ENCODE measurements at places on chromosomes 2 and 18.

GRCh38 chr2:226057914-226058313 is 658.4 kb downstream of the NYAP2 start:
- no peak for DNase-seq

- no peak for DNase-seq
Measured at GRCh38 chr2:74441690-74442482, at the start of gene RTKN. TSS of gene RTKN (minus strand) at chr2:74441937. CDS start at chr2:74441816, 121 bp downstream.

GRCh38 chr2:1750933-1751766 is 6.8 kb upstream of the PXDN start:
- DNase-seq, result peak; percentile 83

DNA sequence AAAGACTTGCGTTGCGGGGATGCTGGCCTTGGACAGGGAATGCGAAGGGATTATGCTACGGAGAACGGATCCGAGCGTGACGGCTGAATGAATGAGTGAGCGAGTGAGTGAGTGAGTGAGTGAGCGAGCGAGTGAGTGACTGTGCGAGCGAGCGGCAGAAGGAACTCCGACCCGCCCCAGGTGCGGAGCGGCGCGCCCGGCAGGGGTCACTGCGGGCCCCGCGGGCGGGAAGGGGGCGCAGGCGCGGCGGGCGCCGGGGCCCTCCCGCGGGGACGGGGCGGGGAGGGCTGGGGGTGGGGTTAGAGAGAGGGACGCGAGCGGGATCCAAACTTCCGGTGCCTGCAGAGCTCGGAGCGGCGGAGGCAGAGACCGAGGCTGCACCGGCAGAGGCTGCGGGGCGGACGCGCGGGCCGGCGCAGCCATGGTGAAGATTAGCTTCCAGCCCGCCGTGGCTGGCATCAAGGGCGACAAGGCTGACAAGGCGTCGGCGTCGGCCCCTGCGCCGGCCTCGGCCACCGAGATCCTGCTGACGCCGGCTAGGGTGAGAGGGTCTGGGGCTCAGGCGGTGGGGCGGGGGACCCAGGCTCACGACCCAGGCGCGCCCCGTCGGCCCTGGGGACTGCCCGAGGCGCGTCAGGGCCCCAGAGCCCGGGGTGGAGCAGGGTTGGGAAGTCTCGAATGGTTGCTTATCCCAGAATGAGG is at the start of gene ITM2C:
Gene ITM2C (plus strand): TSS at position 338 of the 702 bp plus-strand sequence. CDS start 84 bp downstream, at position 422.
- DNase-seq, result peak; percentile 72

- DNase-seq, result no peak
Measured at GRCh38 chr2:35783723-35784122, 571.9 kb upstream of the CRIM1 start.

- DNase-seq, result peak; percentile 33
Measured at GRCh38 chr18:58721566-58722239, 50.4 kb downstream of the MALT1 start.

- DNase-seq, result no peak
Measured at GRCh38 chr2:28582595-28582994, 86.7 kb downstream of the PLB1 start.

GRCh38 chr2:1231466-1232063 is 181.7 kb upstream of the TPO start:
- no peak for DNase-seq

DNA sequence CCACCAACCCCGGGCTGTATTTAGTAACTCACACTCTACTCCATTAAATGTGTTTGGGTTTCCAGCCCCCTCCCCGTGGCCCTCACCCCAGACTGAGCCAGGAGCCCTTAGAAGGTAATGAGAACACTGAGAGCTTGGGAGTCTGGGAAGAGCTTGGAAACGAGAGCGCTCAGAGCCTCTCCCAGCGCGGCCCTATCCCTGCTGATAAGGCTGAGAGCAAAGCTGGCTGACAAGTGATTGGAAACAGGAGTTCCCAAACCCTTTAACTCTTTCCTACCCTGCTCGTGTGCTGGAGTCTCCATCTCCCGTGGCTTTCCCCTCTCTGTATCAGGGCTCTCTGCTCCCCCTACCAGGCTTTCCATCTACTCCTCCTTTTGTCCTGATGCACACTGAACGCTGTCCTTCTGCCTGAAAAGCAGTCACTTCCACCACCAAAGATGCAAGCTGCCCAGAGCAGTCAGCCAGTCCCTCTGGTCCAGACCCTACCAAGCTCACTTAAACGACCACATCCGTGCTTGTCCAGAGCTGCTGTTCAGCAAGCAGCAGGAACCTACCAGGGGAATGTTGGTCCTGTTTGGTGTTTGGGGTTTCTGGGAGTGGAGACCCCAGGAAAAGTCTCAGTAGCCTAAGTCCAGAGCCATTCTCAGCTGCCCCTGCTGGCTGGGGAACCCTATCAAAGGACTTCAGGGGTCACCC is 100.0 kb upstream of the PKDCC start:
- DNase-seq, result no peak

DNA sequence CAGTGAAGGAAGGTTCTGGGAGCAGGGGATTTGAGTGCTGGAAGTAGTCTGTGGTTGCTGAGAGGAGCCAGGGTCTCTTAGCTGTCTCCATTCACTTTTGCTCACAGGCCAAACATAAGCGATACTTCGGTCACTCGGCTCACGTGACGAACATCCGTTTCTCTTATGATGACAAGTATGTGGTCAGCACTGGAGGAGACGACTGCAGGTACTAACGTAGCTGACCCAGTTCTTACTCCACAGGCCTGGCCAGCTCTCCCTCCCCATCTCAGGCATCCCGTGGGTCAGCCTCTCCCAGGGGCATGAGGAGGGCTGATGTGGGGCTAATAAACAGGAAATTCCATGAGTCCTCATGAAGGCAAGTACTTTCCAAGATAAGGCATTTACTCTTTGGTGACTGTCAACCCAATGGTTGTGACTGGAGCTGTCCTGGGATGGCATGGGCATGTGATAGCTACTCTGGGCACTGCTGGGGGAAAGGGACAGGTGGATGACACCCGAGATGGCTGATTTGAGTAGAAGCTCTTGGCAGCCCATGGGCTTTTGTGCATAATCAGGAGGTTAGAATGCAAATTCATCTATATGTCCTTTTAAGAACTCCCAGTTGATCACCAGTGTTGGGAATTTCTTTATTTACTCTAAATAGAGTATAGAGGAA is 81.6 kb downstream of the RTN4 start:
- DNase-seq, result no peak

GRCh38 chr18:71374294-71375000 is 1085.6 kb downstream of the SOCS6 start:
- DNase-seq, result no peak

DNA sequence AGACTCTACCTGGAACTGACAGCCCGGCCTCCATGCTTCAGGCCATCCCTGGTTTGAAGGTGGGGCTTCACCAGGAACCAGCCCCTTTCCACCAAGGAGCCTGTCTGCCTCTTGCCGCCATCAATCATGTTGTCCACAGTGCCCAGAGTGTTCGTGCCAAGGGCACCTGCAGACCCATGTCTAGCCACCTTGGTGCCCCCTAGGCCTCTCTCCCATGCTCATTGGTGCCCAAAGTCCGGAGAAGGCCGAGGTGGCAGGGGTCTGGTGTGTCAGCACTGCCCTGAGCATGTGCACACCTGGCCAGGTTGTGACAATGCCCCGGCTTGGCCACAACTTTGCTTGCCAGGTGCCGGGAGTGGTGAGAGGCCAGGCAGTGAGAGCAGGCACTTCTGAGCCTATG is 114.8 kb downstream of the COPS8 start:
- DNase-seq, result no peak

GRCh38 chr2:69453475-69454129 is 16.4 kb upstream of the NFU1 start:
- peak; percentile 7 for DNase-seq

DNA sequence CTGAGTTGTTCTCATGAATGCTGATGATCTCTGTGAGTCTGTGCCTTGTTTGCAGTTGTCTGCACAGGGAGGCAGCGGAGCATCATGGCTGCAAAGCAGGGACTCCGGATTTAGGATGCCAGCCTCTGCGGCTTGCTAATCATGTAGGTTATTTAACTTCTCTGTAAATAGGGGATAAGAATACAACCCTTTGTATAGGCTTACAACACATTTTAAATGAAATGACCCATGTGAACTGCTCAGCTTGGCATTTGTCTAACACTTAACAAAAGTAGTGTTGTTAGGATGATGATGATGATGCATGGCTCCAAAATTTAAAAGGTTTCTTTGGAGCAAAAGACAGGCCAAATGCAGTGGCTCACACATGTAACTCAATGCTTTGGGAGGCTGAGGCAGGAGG is 19.4 kb downstream of the DYTN start:
- DNase-seq, result no peak

- no peak for DNase-seq
Measured at GRCh38 chr18:32378705-32379104, 92.0 kb downstream of the GAREM1 start.

- peak; percentile 6 for DNase-seq
Measured at GRCh38 chr18:30970196-30970816, 72.2 kb downstream of the DSC3 start.

- DNase-seq, result no peak
Measured at GRCh38 chr2:195094330-195094729, 562.7 kb upstream of the SLC39A10 start.

- DNase-seq, result peak; percentile 11
Measured at GRCh38 chr2:158598862-158599517, 142.2 kb downstream of the PKP4 start.

DNA sequence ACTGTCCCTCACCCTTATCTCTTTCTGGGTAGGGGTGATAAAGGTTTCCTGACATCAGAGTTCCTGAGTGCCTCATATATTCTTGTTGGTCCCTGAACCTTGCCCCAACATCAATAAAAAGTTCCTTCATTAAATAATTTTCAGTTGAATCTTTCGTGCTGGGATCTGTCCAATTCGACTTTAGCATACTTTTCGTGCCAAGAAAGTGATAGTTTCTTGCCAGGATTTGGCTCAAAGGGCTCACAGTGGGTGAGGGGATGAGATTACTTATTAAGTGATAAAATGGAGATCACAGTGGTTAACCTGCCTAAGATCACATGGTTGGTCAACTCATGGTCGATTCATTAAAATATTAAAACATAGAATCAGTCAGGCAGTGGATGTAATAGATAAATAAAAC is 93.8 kb upstream of the SLC8A1 start:
- no peak for DNase-seq

GRCh38 chr2:12074126-12074844 is 327.9 kb downstream of the LPIN1 start:
- no peak for DNase-seq

DNA sequence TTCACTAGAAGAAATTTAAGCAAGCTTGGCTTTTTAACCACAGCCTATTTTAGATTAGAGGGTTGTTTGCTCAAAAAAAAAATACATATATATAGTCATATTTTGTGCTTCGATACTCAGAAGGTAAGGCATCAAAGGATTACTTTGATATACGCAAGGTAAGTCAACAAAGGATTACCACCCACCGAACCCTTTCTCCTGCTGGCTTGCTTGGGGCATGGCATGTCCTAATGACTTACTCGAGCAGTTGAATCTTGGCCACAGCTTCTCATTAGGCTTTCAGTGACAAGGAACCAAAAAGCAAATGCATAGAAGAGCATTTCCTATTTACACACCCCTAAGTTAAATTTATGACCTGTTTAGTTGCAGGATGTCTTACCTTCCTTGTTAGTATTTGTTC is 295.7 kb downstream of the AGAP1 start:
- DNase-seq, result no peak

DNA sequence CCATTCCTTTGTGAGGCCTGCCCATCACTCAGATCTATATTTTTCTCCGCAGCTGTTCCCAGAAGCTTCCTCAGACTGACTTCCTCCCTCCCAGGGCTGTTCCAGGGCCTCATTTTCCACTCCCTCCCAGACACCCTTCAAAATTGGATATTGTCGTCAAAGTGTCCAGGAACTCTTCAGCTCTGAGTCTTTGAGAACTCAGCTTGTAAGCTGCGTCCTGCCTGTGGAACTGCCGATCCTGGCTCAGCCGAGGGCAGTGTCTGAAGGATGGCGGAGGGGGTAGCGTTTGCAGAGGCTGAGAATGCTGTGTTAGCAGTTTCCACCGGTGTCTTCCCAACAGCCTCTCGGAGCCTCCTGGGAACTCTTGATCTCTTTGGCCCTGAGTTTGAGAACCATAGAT is 27.1 kb downstream of the NCK2 start:
- DNase-seq, result no peak

DNA sequence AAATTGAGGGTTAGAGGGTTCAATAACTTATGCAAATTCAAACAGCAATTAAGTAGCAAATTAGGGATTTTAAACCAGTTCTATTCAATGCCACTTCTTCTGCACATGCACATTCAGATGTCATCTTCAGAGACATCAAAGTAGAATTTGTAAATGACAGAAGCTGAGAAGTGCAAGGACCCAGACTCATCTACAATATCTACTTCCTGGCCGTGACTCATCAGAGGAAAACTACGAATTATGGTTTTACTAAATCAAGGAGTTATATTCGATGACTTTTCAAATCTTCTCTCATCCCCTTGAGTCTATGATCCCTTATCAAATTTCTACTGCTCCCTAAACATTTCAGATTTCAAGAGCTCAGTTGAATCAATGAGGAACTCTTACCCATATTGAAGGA is 20.0 kb upstream of the STAT4 start:
- DNase-seq, result no peak

GRCh38 chr2:80852808-80853139 is 548.2 kb upstream of the LRRTM1 start:
- no peak for DNase-seq

DNA sequence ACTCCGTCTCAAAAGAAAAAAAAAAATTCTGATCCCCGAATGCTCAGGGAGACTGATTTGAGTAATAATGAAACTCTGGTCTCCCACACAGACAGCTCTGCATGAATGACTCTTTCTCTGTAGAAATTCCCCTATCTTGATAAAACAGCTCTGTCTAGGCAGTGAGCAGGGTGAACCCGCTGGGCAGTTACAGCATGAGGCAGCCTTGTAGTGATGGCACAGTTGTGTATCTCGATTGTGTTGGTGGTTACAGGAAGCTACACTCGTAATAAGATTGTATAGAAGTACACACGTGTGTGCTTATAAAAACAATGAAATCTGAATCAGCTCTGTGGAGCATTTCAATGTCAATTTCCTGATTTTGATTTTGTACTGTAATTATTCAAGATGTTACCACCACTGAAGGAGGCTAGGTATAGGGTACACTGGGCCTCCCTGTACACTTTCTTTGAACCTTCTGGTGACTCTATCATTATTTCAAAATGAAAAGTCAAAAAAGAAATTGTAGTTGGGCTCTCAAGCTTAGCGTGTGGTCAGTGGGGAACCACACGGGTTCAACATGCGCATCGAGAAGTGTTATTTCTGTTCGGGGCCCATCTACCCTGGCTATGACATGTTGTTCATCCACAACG is 34.9 kb upstream of the ATP8B1 start:
- no peak for DNase-seq

- no peak for DNase-seq
Measured at GRCh38 chr2:207939342-207940108, 85.8 kb downstream of the PLEKHM3 start.

DNA sequence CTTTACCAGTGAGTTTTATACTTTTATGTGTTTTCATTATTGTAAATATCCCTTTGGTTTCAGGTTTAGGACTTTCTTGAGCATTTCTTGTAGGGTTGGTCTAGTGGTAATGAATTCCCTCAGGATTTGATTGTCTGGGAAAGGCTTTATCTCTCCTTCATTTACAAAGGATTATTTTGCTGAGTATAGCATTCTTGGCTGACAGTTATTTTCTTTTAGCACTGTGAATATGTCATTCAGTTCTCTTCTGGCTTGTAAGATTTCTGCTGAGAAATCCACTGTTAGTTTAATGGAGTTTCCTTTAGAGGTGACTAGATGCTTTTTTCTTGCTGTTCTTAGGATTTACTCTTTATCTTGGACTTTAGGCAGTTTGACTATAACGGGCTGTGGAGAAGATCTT is 373.9 kb downstream of the TSN start:
- DNase-seq, result no peak

- peak; percentile 43 for DNase-seq
Measured at GRCh38 chr18:49733321-49733720, 80.0 kb downstream of the ACAA2 start.
